ENCODE measurements at places on chromosomes 1 and 21. TPM values are rescaled to one million over a fixed set of nuclear protein-coding genes. Genes with fewer than 3 reads are reported as not detected.

The LUZP1 gene
- 77.1 TPM for total RNA-seq

- no peaks in the 10 kb centered on the region for H3K27me3 ChIP-seq
- no peak overlapping the region for H3K4me3 ChIP-seq
- no peaks in the 10 kb centered on the region for H3K36me3 ChIP-seq
- H3K27ac ChIP-seq: no peak overlapping the region
- H3K4me1 ChIP-seq: no peaks in the 10 kb centered on the region
Measured at GRCh38 chr1:241802863-241803262, 45.1 kb upstream of the EXO1 start.

DNA sequence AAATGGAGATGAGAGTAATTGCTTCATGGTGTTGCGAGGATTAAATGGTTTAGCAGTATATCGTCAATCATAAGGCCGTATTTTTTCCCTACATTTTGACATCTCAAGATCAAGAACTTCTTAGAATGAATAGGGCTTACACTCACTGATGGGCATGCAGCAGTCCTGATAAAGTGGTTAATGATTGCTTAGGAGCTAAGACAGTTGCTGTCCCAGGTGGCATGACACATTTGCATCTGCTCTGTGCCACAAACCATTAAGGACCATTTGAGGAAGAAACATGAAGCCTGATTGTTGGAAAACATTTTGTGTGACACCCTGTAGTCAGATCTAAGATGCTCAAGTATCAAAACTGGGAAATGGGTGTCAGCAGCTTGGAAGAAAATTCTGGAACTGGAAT is 81.0 kb upstream of the SGIP1 start:
- no peak overlapping the region for H3K4me3 ChIP-seq
- no peak overlapping the region for H3K27ac ChIP-seq
- H3K4me1 ChIP-seq: no peaks in the 10 kb centered on the region

- DNase-seq: no peak
- H3K27ac ChIP-seq: no peak overlapping the region
- H3K4me1 ChIP-seq: no peaks in the 10 kb centered on the region
- no peaks in the 10 kb centered on the region for H3K36me3 ChIP-seq
- no peaks in the 10 kb centered on the region for H3K27me3 ChIP-seq
Measured at GRCh38 chr1:185343306-185343705, 26.3 kb upstream of the IVNS1ABP start.

- H3K27ac ChIP-seq: no peak overlapping the region
- peaks cover 13% of the 10 kb centered on the region for H3K36me3 ChIP-seq
- H3K4me3 ChIP-seq: no peak overlapping the region
- DNase-seq: no peak
Measured at GRCh38 chr1:77636864-77637263, 45.6 kb downstream of the ZZZ3 start.

The SOX13 gene
- total RNA-seq: 9.2 TPM

The CFAP141 gene
- not detected for total RNA-seq

DNA sequence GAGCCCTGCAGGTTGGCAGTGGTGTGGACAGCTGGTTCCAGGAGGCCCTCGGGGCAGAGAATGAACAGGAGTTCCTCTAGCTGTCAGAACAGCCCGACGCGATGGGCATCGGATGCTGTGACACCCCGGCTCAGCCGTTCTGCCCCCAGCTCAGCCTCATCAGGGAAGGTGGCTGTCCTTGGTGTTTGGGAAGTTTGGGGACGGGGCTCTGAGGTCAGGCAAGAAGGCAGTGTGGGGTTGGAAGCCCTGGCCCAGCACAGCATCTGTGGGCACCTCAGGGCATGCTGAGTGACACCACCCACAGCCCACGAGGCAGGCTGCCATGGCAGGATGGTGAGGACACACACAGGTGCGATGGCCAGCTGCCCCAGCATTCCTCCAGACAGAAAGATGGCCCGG is 40.9 kb upstream of the CCDC27 start:
- H3K27ac ChIP-seq: no peak overlapping the region
- H3K36me3 ChIP-seq: no peaks in the 10 kb centered on the region
- no peak overlapping the region for H3K4me3 ChIP-seq
- no peaks in the 10 kb centered on the region for H3K4me1 ChIP-seq
- peaks cover 28% of the 10 kb centered on the region for H3K27me3 ChIP-seq

GRCh38 chr1:223653015-223653414 is 12.5 kb downstream of the CAPN8 start:
- H3K36me3 ChIP-seq: no peaks in the 10 kb centered on the region
- H3K4me1 ChIP-seq: peaks cover 4% of the 10 kb centered on the region
- H3K4me3 ChIP-seq: no peak overlapping the region
- H3K27me3 ChIP-seq: no peaks in the 10 kb centered on the region

The ZBTB8A gene
- 5.2 TPM for total RNA-seq

DNA sequence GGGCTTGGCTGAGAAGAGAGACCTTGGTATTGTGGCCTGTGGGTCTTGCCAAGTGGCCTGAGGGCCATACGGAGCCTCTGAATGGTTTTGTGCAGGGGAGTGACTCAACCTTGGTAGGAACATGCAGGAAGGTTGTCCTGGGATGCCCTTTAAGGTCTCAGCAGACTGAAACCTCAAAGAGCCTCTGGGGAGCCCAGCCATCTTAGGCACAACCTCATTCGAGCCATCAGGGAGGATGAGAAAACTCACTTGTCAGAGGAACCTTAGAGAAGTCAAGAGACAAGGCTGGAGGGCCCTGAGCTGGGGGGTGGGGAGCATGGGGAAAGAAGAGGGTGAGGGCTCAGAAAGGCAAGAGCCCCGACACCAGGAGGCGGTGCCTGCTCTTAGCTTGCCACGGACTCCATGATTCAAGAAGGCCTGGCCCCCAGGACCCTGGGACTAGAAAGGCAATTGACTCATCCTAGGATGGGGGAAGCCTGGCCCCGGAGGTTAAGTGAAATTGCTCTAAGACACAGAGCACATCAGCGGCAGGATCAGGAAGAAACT is 13.0 kb downstream of the IFI6 start:
- no peaks in the 10 kb centered on the region for H3K36me3 ChIP-seq
- peaks cover 30% of the 10 kb centered on the region for H3K4me1 ChIP-seq
- H3K27me3 ChIP-seq: no peaks in the 10 kb centered on the region

The TNFAIP8L2 gene
- total RNA-seq: not detected

The SPRR1B gene
- 0.39 TPM for total RNA-seq

DNA sequence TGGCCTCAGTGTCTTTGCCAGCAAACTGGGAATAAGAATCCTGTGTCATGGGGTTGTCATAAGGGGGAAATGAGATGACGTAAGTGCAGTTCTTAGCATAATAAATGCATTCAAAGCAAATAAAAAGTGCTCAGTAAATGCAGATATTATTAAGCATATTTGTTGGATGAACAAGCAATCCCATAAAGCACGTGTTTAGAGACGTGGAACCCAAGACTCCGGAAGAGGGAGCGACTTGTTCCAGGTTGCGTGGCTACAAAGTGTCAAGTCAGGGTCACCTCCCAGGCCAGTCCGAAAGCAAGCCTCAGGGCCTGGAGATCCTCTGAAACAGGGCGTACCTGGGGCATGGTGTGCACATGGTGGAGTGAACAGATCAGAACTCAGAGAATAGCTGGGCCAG is 58.0 kb upstream of the LAPTM5 start:
- H3K36me3 ChIP-seq: no peaks in the 10 kb centered on the region
- peaks cover 33% of the 10 kb centered on the region for H3K4me1 ChIP-seq
- H3K27me3 ChIP-seq: no peaks in the 10 kb centered on the region
- H3K4me3 ChIP-seq: no peak overlapping the region
- no peak overlapping the region for H3K27ac ChIP-seq

GRCh38 chr1:163161841-163162240 is 40.9 kb downstream of the RGS5 start:
- H3K27me3 ChIP-seq: no peaks in the 10 kb centered on the region
- H3K36me3 ChIP-seq: no peaks in the 10 kb centered on the region
- no peak overlapping the region for H3K27ac ChIP-seq

The NR0B2 gene
- total RNA-seq: not detected

DNA sequence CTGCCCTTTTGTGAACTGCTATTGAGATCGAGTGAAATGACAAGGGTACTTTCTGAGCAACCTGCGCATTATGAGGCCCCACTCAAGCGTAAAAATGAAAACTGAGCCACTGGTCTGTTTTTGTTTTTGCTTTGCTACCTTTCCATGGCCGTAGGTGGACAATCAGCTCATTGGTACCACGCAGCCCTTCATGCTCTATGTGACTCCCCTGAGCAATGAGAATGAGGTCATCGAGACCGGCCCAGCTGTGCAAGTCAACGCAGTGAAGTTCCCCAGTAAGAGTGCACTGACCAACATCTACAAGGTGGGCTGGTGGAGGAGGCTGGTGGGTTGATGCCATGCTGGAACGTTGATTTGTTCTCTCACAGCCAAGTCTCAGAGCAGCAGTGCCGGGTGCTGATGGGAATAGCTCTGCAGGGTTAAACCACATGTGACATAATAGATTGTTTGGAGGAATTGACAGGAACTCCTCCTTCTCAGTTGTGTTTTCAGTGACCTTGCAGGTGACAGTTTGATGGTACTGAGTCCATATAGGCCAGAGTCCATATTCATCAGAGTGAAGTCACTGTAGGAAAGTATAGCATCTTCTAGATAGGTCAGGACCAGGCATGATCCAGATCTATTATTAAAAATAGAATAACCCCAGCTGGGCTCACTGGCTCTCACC is 170.3 kb downstream of the VPS13D start:
- H3K36me3 ChIP-seq: peaks cover 9% of the 10 kb centered on the region
- H3K4me3 ChIP-seq: no peak overlapping the region

DNA sequence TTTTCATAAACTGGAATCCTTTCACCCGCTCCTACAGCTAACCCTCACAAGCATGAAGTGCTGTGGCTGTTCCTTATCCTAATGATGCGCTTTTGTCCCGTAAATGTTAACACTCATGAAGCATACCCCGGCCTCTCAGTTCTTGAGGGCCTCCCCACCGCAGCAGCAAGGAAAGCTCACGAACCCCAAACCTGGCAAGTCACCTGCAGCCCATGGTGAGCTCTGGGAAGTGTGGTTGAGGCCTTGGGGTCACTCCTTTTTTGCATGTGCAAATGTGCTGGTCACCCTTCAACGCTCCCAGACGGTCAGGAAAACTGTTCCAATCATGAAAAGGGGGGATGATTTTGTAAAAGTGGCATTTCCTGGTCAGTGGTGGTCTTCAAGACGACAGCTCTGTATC is 124.6 kb downstream of the PRDM2 start:
- H3K27ac ChIP-seq: no peak overlapping the region
- H3K36me3 ChIP-seq: no peaks in the 10 kb centered on the region
- DNase-seq: no peak
- no peaks in the 10 kb centered on the region for H3K4me1 ChIP-seq
- no peaks in the 10 kb centered on the region for H3K27me3 ChIP-seq
- H3K4me3 ChIP-seq: no peak overlapping the region

The LYPD8 gene
- total RNA-seq: not detected

GRCh38 chr1:225277445-225277844 is 150.4 kb downstream of the LBR start:
- no peak overlapping the region for H3K27ac ChIP-seq
- no peak overlapping the region for H3K4me3 ChIP-seq
- no peak for DNase-seq
- no peaks in the 10 kb centered on the region for H3K27me3 ChIP-seq

DNA sequence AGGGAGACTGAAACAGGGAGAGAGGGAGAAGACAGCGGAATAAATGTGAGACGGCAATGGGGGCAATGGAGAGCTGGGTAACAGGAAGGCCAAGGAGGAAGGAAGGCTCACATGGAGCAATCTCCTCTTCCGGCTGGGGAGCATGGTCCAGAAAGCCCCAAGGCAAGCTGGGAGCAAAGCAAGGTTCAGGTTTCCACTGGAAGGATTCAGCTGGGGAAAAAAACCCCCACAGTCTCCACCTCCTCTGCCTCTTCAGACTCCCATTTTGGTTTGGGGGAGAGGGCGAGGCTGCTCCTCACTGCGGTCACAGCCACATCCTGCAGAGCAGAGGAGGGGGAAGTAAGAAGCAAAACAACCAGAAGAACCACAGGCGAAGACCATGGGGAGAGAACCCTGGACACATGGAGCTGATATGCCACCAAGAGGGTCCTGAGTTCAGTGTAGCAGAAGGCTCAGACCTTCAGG is 650 bp downstream of the TNFAIP8L2 start:
- peaks cover 12% of the 10 kb centered on the region for H3K36me3 ChIP-seq
- H3K4me1 ChIP-seq: no peaks in the 10 kb centered on the region
- no peak overlapping the region for H3K4me3 ChIP-seq
- DNase-seq: no peak
- no peaks in the 10 kb centered on the region for H3K27me3 ChIP-seq
- no peak overlapping the region for H3K27ac ChIP-seq

GRCh38 chr21:46124083-46124925 is 26.4 kb downstream of the COL6A2 start:
- no peaks in the 10 kb centered on the region for H3K27me3 ChIP-seq
- no peak for DNase-seq
- no peak overlapping the region for H3K4me3 ChIP-seq
- H3K4me1 ChIP-seq: peaks cover 26% of the 10 kb centered on the region
- H3K36me3 ChIP-seq: peaks cover 33% of the 10 kb centered on the region

DNA sequence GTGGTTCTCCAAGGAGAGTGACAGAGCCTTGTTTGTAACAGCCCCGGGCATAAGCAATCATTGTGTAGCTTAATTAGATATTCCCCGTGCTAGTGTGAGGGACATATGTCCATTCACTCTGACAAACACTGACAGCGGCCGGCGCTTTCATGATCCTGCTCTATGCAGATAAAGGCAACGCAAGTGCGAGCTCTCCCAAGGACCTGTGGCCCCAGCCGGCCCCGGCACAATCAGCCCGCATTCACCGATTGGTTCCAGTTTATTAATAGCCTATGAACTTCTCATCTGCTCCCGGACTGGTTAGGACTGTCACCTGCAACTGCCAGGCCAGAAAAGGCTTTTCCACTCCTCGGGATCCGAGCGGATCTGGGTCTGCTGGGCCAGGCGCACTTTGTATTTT is 18.0 kb upstream of the OLIG1 start:
- H3K27ac ChIP-seq: no peak overlapping the region
- H3K4me3 ChIP-seq: no peak overlapping the region
- no peaks in the 10 kb centered on the region for H3K36me3 ChIP-seq
- peaks cover 44% of the 10 kb centered on the region for H3K27me3 ChIP-seq
- no peaks in the 10 kb centered on the region for H3K4me1 ChIP-seq

DNA sequence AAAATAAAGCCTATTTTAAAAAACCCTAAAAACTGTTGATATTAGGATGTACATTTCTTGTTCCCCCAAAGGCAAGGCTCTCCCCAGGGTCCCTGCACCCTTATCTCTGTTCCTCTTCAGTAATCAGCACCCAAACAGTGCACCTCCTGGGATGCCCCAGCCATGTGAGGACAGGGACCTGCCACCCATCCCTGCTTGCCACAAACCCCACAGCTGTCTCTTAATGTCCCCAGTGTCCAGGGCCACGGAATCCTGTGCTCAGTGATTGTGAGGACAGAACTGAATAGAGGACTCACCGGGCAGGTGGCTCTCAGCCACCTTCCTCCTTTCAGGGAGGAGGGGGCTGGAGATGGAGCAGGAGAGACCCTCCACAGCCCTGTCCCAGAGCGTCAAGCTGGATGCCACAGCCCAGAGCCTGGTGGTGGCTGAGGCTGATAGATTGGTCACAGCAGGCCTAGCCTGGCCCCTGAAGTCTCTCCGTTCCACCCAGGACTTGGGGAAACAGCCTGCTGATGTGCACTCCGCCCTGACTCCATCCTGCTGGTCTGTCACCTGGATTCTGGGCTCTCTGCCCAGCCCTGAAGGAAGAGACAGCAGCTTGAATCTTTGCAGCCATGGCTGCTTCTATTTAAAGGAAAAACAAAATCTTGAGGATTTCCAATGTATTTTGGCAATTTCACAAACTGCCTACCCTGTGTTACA is 23.1 kb downstream of the RNF187 start:
- H3K36me3 ChIP-seq: no peaks in the 10 kb centered on the region
- DNase-seq: no peak
- H3K27me3 ChIP-seq: peaks cover 2% of the 10 kb centered on the region
- H3K4me1 ChIP-seq: no peaks in the 10 kb centered on the region
- H3K27ac ChIP-seq: no peak overlapping the region

The DCDC2B gene
- not detected for total RNA-seq
